Hypothalamus (tissue), 51 donors: ENCODE measurements at places on chromosomes 3 and 15.
A peak's percentile ranks its signal among the peaks of the same experiment; 100 is the strongest.

- DNase-seq: no peak
Measured at GRCh38 chr15:28106294-28107110, 7.4 kb upstream of the OCA2 start.

GRCh38 chr3:158617982-158618875 lies 26.1 kb upstream of the GFM1 start:
- DNase-seq: no peak

GRCh38 chr3:23945663-23945912 lies 502 bp downstream of the NR1D2 start:
- DNase-seq: no peak

DNA sequence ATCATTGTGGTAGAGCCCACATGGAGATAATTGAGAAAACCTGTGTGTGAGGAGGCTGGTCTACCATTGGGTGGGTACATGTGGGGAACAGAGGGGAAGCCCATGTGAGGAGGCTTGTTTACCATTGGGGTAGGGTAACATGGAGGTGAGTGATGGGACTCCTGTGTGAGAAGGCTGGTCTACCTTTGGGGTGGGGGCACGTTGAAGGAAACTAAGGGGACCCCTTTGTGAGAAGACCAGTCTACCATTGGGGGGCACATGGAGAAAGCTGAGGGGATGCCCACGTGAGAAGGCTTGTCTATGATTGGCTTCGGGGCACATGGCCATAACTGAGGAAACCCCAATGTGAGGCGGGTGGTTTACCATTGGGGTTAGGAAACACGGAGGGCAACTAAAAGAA lies 158.5 kb downstream of the FBLN2 start:
- no peak for DNase-seq

- DNase-seq: no peak
Measured at GRCh38 chr3:12553921-12554391, 2.9 kb upstream of the MKRN2 start.

DNA sequence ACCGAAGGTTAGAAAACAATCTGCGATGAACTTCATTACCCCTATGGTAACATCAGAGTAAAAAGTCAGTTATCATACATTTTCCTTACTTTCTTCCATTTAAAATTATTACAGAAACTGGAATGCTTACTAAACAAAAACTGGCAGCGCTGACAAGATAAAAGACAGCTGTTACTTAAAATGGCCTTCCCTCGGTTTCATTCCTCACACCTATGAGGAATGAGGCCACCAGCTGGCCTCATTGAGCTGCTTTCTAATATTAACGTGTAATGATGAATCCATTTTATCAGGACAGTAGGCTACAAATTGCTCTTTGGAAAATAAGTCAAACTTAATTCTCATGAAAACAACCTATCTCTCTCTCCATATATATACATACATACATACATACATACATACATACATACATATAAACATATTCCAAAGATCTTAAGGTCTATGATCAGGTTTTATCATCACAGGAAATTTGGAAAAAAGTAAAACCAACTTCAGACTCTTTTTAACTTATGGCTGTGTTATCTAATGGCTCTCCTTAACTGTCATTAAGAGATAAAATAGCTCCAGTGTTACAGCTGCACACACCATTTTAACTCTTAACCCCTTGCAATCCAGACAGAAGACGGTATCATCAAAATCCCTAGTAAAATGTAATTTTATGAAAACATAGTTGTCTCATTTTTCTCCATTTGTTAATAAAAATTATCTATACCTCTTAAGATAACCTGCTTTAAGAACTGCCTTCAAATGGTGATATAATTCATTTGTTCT lies 5.2 kb downstream of the CCNL1 start:
- no peak for DNase-seq

DNA sequence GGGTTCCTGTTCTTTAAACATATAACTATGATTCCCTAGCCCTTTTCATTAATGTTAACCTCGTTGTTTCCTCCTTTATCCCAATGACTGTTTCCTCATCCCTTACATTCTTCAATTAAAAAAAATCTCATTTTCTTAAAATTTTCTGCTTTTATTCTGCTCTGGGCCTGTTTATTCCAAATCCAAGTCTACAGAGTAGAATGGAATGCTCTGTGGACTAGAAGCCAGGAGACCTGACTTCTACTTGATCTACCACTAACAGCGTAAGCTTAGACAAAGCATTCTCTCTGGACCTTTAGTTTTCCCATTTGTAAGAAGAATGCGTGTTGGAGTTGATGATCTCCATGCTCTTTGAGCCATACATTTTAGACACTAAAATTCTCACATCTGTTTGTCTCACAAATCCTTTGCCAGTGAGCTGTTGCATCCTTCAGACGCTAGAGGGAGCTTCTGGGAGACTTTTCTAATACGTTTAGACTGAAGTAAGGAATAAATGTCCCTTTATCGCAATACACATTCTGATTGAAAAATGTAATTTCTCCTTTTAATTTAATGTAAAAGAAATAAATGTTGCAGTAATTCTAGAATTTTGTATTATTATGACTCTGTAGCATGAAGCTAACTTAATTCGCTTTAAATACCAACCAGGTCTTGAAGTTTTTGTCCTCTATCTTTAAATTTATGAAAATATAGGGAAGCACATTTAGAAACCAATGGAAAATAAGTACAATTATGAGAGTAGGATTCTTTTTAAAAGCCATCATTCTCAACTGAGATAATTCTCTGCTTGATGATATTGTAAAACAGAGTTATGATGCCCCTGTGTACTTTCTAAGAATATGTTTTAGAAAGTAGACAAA lies 21.7 kb upstream of the GMNC start:
- peak; percentile 1 for DNase-seq

GRCh38 chr3:40016391-40016790 lies 207.0 kb downstream of the MYRIP start:
- no peak for DNase-seq

DNA sequence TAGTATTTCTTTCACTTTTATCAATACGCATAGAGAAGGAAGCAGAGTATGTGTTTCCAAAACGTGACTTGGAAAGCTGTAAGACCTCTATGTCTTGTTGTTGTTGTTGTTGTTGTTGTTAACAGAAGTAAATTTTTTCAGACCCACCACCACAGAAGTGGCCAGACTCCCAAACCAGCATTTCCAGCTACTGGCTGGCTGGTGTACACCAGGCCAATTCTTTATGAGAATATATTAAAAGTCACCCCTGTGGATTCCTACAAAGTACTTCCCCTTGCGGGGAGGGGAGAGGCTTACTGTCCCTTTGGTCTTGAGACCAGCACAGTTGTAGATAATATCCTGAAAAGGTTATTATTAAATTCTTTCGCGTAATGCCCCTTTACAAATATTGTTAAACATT lies 1.6 kb upstream of the FOXP1 start:
- DNase-seq: peak; percentile 2

GRCh38 chr15:71221417-71221816 lies 106.1 kb downstream of the THSD4 start:
- no peak for DNase-seq

DNA sequence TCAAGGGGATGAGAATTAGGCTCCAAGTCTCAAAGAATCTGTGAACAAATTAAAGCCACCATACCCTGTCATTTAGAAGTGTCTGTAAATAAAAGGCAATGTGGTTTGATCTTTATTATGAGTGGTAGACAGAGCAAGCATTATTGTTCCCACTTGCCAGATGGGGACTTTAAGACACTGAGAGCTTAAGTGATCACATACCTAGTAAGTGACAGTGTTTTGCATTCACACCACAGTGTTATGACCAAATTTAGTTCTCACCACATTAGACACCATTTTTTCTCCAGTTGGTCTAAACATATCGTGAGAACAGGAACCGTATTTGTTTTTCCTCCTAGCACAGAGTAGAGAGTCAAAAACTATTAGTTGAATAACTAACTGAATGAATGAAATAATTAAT lies 13.2 kb upstream of the ZBED2 start:
- DNase-seq: no peak

GRCh38 chr15:77118882-77119321 lies 48.0 kb upstream of the TSPAN3 start:
- DNase-seq: peak; percentile 2

DNA sequence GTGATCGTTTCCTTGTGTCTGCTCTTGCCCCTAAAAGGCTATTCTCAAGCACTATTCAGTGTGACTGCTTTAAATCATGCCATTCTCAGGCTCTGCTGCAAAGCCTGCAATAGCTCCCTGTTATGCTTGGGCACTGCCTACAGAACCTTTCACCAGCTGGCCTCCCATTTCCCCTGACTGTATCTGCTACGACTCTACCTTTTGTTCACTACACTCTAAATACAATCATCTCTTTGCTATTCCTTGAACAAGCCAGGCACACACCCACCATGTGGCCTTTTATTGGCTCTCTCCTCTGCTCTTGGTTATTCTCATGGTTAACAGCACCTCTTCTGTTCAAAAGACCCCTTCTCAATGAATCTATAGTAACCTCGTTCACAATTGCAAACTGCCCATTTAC lies 29.6 kb upstream of the FNDC3B start:
- no peak for DNase-seq

- no peak for DNase-seq
Measured at GRCh38 chr15:58306591-58307312, 125.0 kb upstream of the LIPC start.

DNA sequence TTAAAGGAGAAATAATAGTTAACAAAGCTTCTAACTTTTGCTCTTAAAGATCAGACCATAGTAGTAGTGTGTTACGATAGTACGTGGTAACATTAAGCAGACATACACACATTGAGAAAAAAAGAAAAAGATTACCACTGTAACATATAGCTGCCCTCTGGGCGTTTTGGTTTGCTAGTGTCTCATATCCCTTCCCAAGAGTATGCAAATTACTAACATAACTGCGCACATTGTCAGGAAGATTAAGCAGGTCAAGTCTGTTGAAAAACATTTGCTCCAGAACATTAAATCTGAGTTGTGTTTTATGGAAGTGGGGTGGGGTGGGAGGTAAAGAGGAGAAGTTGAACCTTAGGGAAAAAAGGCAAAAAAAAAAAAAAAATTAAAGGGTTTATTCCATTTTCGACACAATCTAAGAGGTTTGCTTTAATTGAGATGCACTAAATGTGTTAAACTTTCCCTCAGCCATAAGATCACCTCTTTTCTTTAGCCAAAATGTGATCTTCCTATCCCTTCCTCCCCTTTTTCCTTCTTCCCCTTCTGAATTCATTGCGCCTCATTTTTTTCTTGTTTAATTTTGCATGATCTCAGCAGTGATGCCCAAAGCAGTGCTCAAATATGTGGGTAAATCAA lies 1.5 kb upstream of the LRIG1 start:
- no peak for DNase-seq

GRCh38 chr3:12908136-12908730 lies 66.9 kb upstream of the RPL32 start:
- no peak for DNase-seq

DNA sequence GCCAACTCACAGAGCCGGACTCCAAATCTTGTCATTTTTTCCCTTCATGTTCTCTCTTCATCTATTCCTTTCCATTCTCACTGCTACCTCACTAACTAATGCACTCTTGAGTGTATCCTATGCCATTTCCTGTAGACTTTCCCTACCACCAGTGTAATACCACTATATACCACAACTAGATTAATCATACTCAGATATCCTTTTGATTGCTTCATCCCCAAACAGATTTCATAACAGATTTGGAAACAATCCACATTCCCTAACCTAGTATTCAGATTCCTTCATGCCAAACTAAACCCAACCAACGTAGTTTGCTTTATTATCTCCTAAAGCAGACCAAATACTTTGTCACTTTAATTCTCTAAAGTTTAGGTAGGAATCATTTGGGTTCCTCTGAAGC lies 2.6 kb upstream of the PLOD2 start:
- no peak for DNase-seq

- DNase-seq: no peak
Measured at GRCh38 chr3:40432793-40433192, 24.3 kb upstream of the RPL14 start.

GRCh38 chr3:170429050-170429449 lies 10.4 kb downstream of the CLDN11 start:
- DNase-seq: no peak

DNA sequence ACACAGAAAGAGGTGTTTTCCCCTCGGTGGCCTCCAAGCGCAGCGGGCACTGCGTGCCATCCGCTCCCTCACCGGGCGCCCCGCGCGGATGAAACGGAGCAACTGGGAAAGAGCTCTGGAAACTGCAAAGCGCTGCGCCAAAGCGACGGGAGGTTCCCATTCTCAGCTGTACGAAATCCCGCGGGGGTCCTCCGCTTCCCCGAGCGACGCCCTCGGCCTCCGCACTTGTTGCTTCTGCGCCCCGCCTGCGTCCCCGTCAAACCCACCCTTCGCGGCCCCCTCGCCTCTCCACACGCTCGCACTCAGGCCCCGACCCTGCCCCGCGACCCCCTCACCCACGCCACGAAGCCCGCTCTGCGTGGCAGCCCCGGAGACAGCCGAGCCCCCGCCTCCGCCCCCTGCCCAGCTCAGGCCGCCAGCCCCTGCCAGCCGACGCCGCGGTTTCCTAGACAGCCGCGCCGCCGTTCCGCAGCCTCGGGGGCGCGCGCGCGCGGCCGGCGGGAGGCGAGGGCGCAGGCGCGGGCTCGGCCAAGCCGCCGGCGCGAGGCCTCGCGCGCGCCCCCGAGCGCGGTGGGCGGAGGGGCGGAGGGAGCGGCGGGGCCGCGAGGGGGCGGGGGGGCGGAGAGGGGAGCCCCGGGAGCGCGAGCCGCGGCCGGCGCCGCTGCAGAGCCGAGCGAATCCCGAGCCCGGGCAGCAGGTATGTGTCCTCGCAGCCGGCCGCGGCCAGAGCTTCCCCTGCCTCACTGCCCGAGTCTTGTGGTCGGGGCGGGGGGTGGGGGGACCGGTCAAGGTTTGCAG lies at the start of gene TMEM266:
TMEM266 (plus strand) TSS at position 666 of the 798 bp plus-strand sequence. CDS start 74,279 bp downstream, outside the sequence.
- peak; percentile 44 for DNase-seq

DNA sequence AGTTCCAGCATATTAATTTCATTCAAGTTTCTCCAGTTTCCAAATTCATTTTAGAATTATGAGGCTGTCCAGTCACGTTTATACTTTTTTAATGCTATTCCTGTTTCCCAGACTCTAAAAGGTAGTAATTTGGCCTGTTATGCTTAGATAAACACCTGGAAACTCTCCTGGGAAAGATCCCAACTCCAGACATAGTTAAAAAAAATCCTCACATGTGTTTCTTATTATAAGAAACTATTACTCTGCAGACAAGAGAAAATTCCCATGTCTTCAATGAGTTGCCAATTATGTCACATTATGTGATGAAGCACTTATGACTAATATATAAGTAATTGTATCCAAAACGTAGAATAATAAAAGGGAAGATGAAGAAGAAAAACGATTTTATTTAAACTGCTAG lies 137.1 kb upstream of the TMC3 start:
- no peak for DNase-seq

DNA sequence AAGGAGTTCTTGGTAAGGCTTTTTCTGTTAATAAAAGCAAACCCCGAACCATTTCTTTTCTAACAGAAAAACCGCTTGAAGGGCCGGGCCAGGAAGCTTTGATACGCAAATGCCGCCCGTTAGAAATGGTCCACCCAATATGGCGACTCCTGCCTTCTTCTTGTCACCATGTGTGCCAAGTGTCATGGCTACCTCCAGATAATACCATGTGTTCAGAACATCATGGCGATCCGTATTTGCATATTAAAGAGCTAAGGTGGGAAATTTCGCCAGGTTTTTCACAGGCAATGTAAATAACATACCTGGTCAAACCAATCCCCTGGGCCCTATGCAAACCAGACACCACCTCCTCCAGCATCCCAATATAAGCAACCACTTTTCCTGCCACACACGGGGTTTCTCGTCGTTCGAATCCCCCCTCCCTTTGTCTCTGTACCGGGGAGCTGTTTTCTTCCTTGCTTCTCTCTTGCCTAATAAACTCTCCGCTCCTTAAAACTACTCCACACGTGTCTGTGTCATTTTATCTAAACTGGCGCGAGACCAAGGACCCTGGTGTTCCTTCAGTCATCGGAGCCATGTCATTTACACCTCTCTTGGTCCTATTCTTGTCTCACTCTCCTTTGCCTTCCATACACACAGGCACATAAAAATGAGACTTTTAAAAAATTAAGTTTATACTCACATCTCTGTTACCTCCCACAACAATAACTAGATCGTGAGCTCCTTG lies 34.5 kb downstream of the NCEH1 start:
- no peak for DNase-seq
